ENCODE measurements at places on chromosomes 1 and 21.

GRCh38 chr1:237186675-237187074 is 144.7 kb downstream of the RYR2 start:
- H3K27ac ChIP-seq: no peak overlapping the region
- peaks cover 6% of the 10 kb centered on the region for H3K4me1 ChIP-seq
- peak; percentile 24 for DNase-seq
- H3K4me3 ChIP-seq: no peak overlapping the region
- no peaks in the 10 kb centered on the region for H3K27me3 ChIP-seq

- no peak for DNase-seq
- H3K27ac ChIP-seq: no peak overlapping the region
- H3K4me1 ChIP-seq: no peaks in the 10 kb centered on the region
- H3K4me3 ChIP-seq: no peak overlapping the region
- H3K36me3 ChIP-seq: no peaks in the 10 kb centered on the region
Measured at GRCh38 chr1:183244466-183244865, 58.4 kb downstream of the LAMC2 start.

GRCh38 chr1:14282707-14283106 is 315.8 kb upstream of the KAZN start:
- H3K27ac ChIP-seq: no peak overlapping the region
- H3K4me3 ChIP-seq: no peak overlapping the region
- no peak for DNase-seq

- no peaks in the 10 kb centered on the region for H3K36me3 ChIP-seq
- H3K4me3 ChIP-seq: no peak overlapping the region
- H3K27ac ChIP-seq: no peak overlapping the region
- no peak for DNase-seq
- H3K27me3 ChIP-seq: no peaks in the 10 kb centered on the region
Measured at GRCh38 chr1:59673573-59674450, 140.9 kb upstream of the HOOK1 start.

DNA sequence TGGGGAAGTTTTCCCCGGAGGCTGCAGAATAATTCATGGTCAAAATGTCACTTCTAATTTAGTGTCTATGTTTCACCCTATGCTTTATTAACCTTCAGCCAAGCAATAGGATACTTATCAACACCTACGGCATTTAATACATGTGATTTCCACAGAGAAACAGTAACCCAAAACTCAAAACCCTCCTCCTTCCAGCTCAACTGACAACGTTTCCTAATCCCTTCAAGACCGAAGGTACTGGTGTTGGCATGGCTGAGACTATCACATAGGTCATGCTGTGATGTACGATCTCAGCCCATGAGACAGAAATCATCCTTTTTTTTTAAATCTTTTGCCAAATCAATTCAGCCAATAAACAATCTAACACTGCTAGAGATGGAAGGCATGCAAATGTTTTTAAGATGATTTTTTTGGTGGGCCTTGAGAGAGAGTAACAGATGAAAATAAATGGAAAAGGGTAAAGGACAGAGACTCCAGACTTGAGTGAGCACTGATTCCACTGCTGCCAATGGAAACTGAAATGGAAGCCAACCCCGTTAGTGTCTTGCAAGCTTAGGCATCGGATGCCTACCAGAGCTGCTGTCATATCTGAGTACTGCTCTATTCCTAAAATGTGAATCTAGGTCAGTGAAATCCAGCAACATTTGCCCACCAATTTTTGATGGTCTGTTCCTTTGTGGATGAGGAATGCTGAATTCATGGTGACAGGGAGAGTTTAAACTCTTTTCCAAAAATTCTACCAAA is 63.4 kb upstream of the BCL10 start:
- no peak overlapping the region for H3K27ac ChIP-seq
- no peaks in the 10 kb centered on the region for H3K4me1 ChIP-seq
- no peaks in the 10 kb centered on the region for H3K27me3 ChIP-seq
- H3K36me3 ChIP-seq: no peaks in the 10 kb centered on the region

DNA sequence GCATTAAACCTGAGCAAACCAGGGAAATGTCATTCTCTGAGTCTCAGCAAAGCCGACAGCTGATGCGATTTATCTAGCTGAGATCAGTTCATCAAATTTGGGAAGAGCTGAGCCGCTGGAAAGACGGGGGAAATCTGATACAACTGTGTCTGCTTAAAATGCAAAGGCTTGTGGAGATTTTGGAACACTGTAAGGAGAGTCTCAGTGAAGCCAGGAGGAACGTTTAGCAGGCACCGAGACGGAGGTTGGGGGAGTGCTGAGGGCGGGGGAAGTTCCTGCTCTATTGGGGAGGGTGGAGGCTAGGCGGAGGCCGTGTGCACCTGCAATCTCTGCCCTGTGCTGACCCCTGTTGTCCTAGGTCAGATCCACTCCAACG is 143.2 kb upstream of the CSF3R start:
- peaks cover 17% of the 10 kb centered on the region for H3K4me1 ChIP-seq
- no peak for DNase-seq
- no peak overlapping the region for H3K4me3 ChIP-seq

GRCh38 chr1:6029351-6029750 is 16.3 kb upstream of the KCNAB2 start:
- no peak overlapping the region for H3K27ac ChIP-seq
- no peaks in the 10 kb centered on the region for H3K36me3 ChIP-seq
- H3K4me3 ChIP-seq: no peak overlapping the region
- peaks cover 19% of the 10 kb centered on the region for H3K27me3 ChIP-seq

DNA sequence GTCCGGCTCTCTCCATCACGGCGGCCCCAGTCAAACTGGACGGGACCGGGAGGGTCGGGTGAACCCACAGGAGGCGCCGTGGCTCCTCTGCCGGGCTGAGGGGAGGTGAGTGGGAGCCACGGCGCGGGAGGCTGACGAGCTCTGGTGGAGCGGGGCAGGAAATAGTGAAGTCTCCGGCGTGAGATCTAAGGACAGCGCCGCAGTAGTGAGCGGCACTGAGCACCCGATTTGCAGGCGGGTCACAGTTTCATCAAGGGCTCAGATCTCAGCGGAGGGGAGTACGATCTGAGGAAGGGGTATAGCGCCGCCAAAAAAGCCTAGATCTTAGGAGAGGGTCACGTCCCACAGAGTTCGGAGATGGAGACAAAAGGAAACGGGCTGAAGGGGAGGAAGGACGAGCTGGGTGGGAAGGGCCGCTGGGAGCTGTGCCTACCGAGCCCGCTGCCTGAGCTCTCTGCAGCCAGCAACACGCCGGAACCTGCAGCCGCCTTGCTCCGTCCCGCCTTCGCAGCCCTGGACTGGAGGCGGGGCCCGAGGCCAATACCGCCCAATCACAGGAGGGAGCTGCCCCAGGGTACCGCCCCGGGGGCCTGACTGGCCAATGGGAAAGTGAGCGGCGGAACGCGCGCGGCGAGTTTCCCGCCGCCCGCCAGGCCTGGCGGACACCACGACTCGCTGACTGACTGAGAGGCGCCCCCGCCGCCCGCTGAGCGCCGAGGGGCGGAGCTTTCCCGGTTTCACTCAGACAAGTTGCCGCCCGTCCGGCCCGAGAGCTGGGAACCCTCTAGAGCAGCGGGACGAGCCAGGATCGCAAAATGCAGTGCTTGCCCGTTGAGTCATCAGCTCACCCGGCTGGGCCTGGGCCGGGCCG is 1.9 kb downstream of the SFN start:
- peak; percentile 98 for DNase-seq
- no peak overlapping the region for H3K27ac ChIP-seq
- H3K4me3 ChIP-seq: peak overlapping the region; percentile 71
- no peaks in the 10 kb centered on the region for H3K36me3 ChIP-seq
- peaks cover 8% of the 10 kb centered on the region for H3K27me3 ChIP-seq
- H3K4me1 ChIP-seq: peaks cover 35% of the 10 kb centered on the region

- no peaks in the 10 kb centered on the region for H3K36me3 ChIP-seq
- no peaks in the 10 kb centered on the region for H3K27me3 ChIP-seq
- DNase-seq: no peak
- no peak overlapping the region for H3K27ac ChIP-seq
- peaks cover 37% of the 10 kb centered on the region for H3K4me1 ChIP-seq
Measured at GRCh38 chr1:203476216-203476814, 709 bp downstream of the PRELP start.

- H3K36me3 ChIP-seq: peaks cover under 1% of the 10 kb centered on the region
- H3K27me3 ChIP-seq: no peaks in the 10 kb centered on the region
- peak overlapping the region; percentile 71 for H3K4me3 ChIP-seq
Measured at GRCh38 chr1:91502672-91503184, 2.1 kb downstream of the CDC7 start.

DNA sequence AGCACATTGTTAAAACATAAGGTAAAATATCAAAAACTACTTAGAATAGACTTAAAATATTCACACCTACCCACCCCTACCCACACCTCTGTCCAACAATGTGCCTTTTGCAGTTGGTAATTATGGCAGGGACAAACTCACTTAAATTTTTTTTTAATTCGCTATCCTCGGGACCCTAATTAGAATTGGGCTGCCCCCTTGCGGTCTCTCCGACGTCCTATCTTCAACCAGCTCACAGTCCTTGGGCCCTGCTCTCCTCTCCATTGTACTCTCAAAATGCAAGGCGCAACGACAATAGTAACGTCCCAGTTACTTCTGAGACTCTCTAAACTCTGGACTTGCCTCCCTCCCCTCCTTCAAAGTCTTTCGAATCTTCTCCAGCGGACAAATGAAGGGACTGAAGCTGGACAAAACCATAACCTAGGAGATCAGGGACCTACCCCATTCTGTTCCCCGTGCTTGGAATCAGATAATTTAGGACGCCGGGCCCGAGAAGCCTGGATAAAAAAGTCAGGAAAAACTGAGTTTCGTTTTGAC is 1.1 kb upstream of the CIART start:
- no peaks in the 10 kb centered on the region for H3K36me3 ChIP-seq
- no peak overlapping the region for H3K27ac ChIP-seq
- DNase-seq: peak; percentile 88

DNA sequence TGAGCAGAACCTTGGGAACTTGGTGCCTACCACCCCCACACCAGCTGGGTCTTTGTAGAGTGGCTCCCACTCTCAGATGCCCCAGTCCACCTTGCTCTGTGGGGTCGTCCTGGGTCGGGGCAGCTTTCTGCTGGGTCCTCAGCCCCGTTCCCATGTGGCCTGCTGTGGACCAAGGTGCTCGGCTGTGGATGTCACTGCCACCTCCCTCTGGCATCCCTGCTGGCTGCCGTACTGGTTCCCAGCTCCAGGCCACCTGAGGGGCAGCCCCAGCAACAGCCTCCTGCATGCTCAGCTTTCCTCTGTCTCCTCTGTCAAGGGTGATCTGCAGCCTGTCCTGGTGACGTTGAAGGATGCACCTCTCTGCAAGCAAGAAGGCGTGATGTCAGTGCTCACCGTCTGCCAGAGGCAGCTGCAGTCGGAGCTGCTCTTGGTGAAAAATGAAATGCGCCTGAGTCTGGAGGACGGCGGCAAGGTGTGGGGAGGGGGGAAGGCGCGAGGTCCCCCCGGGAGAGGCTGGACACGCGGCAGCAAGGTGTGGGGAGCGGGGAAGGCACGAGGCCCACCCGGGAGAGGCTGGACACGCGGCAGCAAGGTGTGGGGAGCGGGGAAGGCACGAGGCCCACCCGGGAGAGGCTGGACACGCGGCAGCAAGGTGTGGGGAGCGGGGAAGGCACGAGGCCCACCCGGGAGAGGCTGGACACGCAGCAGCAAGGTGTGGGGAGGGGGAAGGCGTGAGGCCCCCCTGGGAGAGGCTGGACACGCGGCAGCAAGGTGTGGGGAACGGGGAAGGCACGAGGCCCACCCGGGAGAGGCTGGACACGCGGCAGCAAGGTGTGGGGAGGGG is 45.9 kb upstream of the DIP2A start:
- no peak overlapping the region for H3K4me3 ChIP-seq
- no peaks in the 10 kb centered on the region for H3K36me3 ChIP-seq
- H3K27me3 ChIP-seq: no peaks in the 10 kb centered on the region
- no peak for DNase-seq
- peaks cover 9% of the 10 kb centered on the region for H3K4me1 ChIP-seq

DNA sequence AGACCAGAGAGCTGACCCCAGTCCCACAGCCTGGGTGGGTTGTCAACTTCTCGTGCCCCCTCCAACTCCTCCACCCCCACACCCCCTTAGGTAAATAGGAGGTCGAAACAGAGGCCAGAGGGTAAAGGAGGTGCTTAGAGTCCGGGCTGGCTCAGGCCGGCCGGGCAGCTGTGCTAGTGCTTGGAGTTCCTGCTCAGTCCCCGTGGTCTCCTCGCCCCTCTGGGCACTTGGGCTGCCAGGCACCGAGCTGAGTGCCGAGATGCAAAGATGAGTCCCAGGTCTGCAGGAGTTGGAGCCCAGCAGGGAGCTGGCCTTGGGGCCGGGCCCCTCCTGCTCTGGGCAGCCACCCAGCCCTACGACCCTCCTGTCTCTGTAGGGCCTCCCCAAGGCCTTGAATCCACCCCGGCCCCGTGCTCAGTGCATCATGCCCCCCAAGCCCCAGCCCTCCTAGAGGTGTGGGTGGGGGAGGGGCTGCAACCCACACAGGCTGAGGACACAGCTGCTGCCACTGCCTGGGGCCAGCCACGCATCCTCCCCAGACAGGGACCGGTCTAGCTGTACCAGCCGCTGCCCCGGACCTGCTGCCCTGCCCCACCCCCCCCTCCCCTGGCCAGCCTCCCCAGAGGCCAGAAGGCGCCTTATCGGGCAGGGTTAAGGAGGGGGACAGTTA is 1.9 kb downstream of the SMIM1 start:
- peaks cover 23% of the 10 kb centered on the region for H3K27me3 ChIP-seq
- H3K36me3 ChIP-seq: no peaks in the 10 kb centered on the region
- H3K27ac ChIP-seq: no peak overlapping the region
- peaks cover 14% of the 10 kb centered on the region for H3K4me1 ChIP-seq

DNA sequence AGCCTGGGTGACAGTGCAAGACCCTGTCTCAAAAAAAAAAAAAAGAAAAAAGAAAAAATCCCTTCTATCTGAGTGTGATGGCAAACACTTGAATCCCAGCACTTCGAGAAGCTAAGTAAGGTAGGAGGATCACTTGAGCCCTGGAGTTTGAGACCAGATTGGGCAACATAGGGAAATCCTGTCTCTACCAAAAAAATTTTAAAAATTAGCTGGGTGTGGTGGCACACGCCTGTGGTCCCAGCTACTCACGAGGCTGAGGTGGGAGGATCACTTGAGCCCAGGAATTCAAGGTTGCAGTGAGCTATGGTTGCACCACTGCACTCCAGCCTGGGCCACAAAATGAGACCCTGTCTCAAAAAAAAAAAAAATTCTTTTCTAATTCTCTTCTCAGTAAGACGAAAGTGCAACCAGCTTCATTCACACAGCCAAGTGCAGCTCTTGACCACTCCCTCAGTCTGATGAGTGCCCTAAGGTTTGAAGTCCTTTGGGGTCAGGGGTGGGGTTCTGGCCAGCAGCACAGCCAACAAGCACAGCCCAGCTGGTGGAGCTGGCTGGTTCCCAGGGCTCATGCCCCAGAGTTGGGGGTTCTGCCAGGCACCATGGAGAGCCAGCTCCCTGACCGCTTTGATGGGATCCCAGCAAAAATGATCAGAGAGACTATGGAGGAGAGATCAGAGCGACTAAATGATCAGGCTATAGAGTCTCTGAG is 8.0 kb downstream of the SLC2A5 start:
- no peak for DNase-seq
- peaks cover 9% of the 10 kb centered on the region for H3K4me1 ChIP-seq
- H3K27ac ChIP-seq: no peak overlapping the region
- no peak overlapping the region for H3K4me3 ChIP-seq
- H3K36me3 ChIP-seq: no peaks in the 10 kb centered on the region
- no peaks in the 10 kb centered on the region for H3K27me3 ChIP-seq

DNA sequence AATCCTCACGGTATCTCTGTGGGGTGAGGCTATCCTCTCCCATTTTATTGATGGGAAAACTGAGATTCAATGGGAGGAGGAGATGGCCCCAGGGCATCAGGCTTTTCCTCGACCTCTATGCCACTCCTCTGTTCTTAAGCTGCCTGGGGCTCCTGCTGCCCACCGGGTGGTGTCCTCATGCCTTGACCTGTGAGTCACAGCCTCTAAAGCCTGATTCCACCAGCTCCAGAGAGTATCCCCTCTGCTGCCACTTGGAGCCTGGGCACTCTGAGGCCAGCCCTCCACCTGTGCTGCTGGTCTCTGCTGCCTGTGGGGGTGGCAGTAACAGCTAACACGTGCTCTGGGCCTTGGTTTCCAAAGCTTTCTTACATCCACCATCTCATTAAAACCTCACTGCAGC is 241.2 kb downstream of the TRABD2B start:
- no peak overlapping the region for H3K27ac ChIP-seq
- no peak overlapping the region for H3K4me3 ChIP-seq
- no peaks in the 10 kb centered on the region for H3K36me3 ChIP-seq
- H3K4me1 ChIP-seq: no peaks in the 10 kb centered on the region
- no peaks in the 10 kb centered on the region for H3K27me3 ChIP-seq

Measured in neural progenitor cell (in vitro differentiated cells).